Brain (organoid and tissue), 16 donors: ENCODE measurements at places on chromosomes 6 and 20.

DNA sequence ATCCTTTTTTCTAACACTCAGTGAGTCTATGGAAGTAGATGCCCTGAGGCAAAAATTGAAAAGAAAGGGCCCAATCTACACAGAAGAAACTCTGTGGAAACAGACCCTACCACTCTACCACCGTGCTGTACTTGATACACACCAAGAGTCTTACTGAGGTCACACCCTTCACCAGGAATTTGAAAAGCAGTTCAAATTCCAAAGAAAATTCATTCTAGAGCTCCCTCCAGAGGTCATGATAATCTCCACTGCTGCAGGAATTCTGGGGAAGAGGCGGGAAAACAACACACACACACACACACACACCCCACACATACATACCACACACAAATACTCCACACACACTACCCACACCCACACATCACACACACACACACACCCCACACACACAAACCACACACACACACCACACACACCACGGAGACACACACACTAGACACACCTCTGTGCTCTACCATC lies 336.8 kb downstream of the HDGFL1 start:
- DNase-seq: no peak

DNA sequence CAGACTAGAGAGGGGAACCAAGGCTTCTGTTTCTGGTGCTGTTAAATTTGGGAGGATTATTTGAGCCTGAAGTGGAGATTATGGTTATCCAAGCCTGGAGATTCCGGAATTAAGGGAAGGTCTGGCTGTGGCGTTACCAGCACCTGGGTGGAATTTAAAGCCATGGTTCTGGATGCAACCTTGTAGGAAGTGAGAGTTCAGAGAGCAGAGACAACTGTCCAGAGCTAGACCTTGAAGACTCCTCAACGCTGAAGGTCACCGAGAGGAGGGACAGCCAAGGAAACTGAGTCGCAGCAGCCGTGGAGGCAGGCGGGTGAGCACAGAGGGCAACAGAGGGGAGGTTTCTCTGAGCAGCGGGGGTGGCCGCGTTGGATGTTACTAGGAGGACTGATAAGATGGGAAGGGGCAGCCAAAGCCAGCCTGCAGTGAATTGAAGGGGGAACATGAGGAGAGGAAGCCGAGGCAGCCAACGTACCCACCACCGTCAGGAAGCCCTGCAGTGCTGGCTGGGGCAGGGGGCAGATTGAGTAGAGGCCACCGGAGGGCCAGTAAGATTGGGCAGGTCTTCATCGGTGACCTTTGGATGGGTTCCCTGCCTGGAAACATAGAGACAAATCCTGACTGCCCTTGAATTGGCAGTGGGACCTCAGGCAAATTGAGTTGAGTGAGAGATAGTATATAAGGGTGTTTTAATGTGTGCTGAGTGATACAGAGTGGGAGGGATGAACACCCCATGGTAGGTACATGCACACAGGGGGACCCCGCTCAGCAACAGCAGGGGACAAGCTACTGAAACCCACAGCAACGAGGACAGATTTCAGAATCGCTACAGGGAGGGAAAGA lies 90.3 kb downstream of the SNX5 start:
- no peak for DNase-seq

- DNase-seq: no peak
Observed at GRCh38 chr6:169048865-169049205, 204.8 kb downstream of the THBS2 start.

GRCh38 chr20:53303413-53303760 lies 290.3 kb downstream of the ZNF217 start:
- no peak for DNase-seq

- peak; percentile 44 for DNase-seq
Observed at GRCh38 chr20:52190437-52191131, 995 bp downstream of the ZFP64 start.

DNA sequence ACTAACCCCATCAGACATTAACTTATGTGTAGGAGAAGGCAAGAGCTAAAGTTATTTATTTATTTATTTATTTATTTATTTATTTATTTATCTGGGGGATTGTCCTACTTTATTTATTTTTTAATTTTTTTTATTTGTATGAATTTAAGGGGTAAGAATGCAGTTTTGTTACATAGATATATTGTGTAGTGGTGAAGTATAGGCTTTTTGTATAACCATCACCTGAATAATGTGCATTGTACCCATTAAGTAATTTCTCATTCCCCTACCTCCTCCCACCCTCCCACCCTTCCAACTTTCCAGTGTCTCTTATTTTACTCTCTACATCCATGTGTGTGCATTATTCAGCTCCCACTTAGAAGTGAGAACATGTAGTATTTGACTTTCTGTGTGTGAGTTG lies 51.6 kb downstream of the SPTLC3 start:
- no peak for DNase-seq

GRCh38 chr6:387293-387741 lies 4.2 kb upstream of the IRF4 start:
- no peak for DNase-seq

DNA sequence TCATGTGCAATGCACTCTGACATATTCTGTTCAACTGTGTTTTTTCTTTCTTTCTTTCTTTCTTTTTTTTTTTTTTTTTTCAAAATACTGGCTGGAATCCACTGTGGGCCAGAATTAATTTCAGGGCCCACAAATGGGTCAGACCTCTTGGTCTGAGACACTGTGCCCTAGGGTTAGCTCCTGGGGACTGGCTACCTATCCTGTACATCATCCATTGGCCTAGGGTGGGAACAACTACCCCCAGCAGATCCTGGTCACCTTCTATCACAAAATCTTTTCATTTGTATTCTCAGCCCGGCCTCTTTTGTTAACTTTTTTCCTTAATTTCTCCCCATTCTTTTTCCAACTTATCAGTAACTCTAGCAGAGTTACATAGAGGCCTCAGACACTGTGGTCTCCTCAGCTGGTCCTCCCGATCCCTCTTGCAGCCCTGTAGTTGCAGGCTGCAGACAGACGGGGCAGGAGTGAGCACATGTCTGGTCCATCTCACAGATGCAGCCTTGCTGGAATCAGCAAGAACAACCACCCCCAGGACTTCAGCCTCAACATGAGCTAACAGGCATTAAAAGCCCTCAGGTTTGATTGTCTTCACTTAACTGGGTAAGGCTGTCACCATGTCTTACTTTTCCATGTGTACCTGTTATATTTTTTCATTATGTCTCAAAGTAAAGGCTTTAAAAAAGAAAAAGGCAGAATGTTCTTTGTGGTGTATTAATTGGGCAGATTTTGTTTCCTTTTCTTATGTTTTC lies 41.3 kb downstream of the TXLNB start:
- peak; percentile 17 for DNase-seq

GRCh38 chr6:163634211-163635171 lies 220.0 kb downstream of the QKI start:
- DNase-seq: no peak

DNA sequence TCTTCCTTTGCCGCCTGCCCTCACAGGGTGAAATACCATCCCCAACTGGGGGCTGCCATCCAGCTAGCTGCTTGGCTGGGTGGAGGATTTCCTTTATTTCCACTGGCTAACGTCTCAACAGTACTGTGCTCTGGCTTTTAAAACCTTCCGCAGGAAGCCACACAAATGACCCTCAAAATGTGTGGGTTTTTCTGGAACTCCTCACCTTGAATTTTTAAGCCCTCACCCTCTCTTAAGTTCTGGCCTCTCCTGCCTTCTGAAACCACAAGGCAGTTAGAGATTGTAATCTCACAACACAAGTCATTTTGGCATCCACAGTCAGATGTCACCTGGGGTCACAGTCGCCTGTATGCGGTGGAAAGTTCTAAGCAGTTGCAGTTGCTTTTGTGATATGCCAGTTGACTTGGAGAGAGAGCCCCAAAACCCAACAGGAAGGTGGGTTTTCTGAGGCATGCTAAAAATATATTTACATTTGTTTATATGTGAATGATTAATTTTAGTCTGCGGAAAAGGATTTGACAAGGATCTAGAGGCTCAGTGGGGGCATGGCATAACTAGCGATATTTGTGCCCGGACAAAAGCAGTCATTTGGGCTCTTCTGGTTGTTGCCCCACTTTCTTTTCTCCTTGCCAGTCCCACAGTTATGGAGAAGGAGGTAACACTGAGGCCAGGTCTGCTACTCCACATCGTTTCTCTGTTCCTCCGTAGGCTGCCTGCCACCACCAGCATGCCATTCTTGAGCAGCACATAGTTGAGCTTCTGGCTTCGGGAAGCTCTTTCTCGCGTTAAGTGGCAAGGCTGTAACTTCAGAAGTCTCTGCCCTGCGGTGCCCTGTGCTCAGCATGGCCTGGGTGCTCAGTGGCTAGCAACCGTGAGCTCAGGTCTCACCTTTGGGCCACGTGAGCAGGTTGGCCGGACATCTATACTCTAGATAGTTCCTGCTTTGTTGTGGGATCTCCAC lies 335.3 kb downstream of the CD83 start:
- DNase-seq: no peak

DNA sequence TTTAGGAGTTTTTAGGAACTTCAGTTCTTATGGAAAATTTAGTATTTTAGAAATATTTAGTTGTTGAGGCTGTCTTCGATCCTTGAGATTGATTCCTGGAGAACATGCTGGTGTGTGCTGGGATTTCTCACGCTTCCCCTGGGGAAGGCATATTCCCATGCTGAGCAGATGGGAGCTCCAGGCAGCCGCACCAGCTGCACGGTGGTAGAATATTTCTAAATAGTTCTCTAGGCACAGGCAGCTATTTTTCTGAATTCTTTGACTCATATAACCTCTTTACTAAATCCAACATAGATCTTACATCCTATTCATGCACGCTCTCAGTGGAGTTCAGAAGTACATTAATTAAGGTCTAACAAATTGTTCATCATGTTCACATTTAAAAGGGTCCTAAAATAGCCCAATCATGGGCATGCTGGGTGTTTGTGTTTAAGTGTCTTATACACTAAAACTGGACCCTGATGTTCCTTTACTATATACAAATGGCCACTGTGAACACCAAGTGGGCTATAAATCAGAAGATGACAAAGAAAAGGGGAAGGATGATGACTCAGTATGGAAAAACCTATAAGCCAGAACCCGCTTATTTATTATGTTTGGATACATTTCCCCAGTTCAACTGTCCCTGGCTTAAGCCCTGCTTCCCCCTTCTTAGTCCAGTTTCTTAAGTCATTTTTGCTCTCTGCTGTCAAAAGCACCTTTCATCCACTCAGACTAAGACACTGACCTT lies 138.5 kb downstream of the UST start:
- DNase-seq: no peak

DNA sequence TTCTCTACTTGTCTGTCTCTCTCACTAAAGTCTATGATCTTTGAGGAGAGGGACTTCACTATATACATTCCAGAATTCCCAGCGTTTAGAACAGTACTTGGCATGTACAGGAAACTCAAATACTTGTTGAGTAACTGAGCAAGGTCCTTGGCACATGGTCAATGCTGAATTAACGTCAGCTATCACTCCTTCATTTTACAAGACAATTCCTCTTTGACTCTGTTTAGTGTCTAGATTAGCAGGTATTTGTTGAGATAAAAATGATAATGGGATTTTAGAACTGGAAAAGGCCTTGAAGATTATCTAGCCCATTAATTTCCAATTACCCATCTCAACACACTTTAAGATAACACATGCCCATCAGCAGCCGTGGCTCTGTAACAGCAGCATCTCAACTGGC lies 6.6 kb upstream of the GUCA1B start:
- no peak for DNase-seq

- no peak for DNase-seq
Observed at GRCh38 chr6:11460001-11460668, 77.4 kb upstream of the TMEM170B start.

- no peak for DNase-seq
Observed at GRCh38 chr6:6655805-6656251, 67.3 kb downstream of the LY86 start.

GRCh38 chr6:80466981-80467380 lies 360.5 kb downstream of the BCKDHB start:
- no peak for DNase-seq

GRCh38 chr6:82702574-82702973 lies 339.0 kb downstream of the TPBG start:
- DNase-seq: no peak

GRCh38 chr6:163826629-163827028 lies 412.1 kb downstream of the QKI start:
- DNase-seq: no peak

GRCh38 chr6:105680131-105680530 lies 277.2 kb upstream of the PREP start:
- no peak for DNase-seq

- DNase-seq: no peak
Observed at GRCh38 chr20:51914758-51915157, 112.4 kb upstream of the SALL4 start.

DNA sequence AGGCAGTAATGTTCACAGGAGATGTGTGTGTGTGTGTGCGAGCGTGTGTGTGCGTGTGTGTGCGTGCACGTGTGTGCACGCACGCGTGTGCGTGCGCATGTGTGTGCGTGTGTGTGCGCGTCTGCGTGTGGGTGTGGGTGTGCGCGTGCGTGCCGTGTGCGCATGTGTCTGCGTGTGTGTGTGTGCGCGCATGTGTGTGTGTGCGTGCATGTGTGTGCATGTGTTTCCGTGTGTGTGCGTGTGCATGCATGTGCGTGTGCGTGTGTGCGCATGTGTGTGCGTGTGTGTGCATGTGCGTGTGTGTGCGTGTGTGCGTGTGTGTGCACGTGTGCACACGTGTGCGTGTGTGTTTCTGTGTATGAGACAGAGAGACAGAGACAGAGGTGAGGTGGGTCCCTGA lies 136.0 kb upstream of the CST7 start:
- no peak for DNase-seq

DNA sequence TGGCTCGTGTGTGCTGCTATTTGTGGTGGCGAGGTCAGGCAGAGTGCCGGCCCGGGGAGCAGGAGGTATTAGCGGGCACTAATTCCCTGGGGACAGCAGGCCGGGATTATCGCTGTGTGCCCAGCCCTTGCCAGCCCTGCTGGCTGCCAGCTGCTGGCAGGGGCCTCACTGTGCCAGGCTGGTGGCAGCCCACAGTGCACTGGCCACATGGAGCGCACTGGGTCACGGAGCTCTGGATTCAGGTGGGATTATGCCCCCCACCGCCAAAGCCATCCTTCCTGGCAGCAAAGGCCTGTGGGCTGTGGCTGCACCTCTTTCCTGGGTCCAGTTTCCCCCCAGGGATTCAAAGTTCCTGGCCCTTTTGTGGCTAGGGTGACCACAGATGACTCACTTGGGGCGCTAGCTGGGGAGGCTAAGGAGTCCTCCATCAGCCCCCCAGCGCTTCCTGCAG lies 59.7 kb downstream of the YTHDF1 start:
- DNase-seq: no peak
